Hematopoietic multipotent progenitor cell treated with erythropoietin and hydrocortisone succinate and interleukin-3 and kit ligand, for 4 days (in vitro differentiated cells): ENCODE measurements at places on chromosomes 2 and 18.
A peak's percentile ranks its signal among the peaks of the same experiment; 100 is the strongest.

GRCh38 chr2:85433511-85434089 is 15.1 kb downstream of the SH2D6 start:
- DNase-seq, result no peak

DNA sequence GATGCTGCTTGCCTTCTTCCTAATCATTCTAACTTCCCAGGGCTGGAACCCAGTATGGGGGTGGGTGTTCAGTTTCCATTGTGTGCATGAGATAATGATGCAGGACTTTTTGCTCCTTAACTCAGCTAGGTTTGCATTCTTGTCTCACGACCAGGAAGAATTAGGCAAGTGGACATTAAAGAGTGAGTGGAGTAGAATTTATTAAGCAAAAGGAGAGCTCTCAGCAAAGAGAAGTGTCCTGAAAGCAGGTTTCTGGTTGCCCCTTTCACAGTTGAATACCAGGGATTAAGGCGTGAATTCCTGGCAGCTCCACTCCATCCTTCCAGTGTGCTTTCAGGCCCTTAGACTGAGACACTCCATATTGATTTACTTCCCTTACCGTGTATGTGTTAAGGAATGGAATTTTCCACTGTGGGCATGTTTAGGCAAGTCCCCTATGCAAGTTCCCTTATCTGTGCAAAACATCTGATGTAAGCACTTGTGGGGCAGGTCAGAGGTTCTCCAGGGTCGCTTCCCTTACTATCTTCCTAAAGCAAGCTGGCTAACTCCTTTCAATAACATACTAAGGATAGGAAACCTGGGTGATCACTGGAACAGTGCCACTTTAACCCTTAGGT is 126.5 kb downstream of the GPR39 start:
- no peak for DNase-seq

GRCh38 chr18:7004009-7004408 is 113.6 kb downstream of the LAMA1 start:
- no peak for DNase-seq

- DNase-seq, result peak; percentile 39
These were observed 20.8 kb upstream of the MAL start for GRCh38 chr2:95004711-95005110.

DNA sequence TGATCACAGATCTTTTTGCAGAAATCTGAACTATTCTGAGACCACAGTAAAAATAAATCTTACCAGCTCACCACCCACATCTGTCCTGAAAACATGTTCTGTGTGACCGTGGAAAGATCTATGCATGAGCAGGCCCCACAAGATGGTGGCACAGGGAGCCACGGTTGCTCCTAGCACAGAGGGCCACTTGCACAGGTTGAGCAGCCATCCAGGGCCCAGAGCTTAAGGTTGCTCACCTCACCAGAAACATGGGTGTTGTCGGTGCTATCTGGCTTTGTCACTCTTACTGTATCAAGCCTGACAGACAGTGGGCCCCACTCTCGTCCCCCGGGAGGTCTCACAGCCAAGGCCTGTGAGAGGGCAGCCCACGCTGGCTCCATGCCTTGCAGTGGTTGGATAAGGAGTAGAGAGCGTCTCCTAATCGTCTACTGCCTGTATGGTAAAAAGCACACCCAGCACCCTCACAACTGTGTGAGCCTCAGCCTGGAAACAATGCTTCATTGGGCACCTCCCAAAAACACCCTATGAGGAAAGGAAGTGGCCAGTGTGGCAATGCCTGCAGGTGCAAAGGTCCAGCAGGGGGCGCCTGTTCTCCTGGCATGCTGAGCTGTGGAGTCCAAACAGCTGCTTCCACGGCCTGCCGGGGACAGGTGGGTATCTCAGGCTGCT is 19.6 kb downstream of the TUBB6 start:
- DNase-seq, result peak; percentile 89

DNA sequence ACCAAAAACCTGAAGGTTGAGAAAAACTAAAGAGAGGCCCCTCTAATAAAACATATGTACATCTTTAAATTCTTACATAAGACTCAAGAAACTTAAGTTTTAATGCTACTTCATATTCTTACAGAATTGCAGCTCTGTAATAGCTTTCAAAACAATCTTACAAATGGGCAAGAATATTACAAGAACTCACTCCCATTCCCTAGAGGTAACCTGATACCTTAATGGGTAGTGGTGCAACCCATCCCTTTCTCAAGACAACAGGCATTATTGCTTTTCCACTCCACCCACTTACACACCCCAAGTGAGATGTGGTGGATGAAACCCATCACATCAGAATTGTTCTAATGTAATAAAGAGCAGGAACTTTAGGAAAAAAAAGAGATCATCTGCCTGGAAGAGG is 103.7 kb downstream of the RBMS1 start:
- no peak for DNase-seq

- no peak for DNase-seq
These were observed 37.5 kb upstream of the NEB start for GRCh38 chr2:151771599-151772358.

DNA sequence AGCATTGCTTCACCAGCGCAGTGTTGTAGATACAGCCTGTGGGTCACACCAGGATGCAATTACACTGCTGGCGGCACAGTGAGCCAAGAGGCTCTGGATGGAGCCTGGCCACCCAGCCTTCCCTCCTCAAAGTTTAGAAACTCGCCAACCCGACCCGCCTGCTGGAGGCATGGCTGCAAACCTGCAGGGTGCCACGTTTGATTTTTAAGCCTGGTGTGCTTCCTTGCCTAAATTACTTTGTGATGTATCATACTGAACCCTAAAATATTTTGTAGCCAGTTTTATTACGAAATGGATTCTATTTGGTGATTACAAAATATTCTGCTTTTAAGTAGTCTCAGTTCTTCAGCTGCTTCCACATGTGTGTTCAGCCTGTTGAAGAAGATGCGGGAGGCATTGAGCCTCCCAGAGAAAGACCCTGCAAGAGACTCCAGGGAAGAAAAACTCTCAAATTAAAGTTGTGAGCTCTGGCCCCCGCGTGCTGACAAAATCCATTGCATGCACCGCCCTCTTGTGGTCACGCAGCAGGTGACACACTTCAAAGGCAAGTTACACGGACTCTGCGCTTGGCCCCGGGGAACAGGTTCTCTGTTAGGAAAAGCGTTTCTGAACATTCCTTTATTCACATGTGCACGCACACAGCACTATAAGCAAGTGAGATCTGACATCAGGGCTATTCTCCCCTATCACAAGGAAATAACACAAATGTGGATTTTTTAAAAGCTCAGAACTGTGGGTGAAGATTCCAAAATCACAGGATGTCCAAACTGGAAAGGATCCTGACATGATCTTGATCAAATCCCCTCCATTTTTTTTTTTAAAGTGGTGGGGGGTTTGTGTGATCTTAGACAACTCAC is 63.0 kb upstream of the TWIST2 start:
- DNase-seq, result peak; percentile 76

DNA sequence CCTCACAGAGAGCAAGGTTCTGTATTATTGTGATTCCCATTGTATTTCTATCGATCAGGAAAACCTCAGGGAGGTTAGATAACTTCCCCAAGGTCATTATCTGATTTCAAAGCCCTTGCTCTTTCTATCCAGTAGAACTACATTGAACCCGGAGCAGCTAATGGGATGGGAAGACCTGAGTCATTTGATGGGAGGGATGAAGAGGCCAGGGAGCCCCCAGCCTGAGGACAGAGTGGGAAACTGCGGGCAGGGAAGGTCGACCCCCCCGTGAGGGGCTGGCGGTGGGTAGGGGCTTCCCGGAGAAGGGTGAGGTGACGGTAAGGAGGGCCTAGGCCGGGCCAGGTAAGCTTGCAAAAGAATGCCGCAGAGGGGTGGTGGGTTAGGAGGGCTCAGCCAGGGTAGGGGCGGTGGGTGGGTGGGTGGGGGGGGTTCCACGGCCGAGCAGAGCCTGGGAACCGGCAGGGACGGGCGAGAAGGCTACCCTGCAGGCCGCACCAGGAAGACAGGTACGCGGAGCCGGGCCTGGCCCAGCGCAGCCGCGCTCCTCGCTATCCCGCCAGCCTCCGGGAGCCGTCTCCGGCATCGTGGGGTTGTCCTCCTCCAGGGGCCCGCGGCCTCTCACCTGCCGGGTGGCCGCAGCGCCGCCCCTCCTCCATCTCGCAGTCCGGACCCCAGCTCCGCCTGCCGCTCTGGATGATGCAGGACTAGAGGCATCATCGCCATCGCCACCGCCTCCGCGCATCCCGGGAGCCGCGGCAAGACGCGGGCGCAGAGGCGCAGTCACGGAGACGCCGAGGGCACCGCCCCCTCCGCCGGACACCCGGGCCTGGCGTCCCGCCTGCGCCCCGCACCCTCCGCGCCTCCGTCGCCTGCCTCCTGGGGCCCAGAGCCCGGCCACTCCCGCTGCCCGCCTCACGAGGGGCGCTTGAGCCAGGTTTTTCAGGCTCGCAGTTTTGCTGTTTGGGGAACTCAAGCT is at the start of gene GPR75:
Gene GPR75, minus strand, starts transcription at position 762 of the 976 bp plus-strand sequence. CDS start 5,211 bp downstream, outside the sequence.
- DNase-seq, result no peak
